Stimulated activated CD8-positive, alpha-beta memory T cell treated with anti-CD3 and anti-CD28 coated beads, Interleukin-7, amount 100 ng/mL, for 1 hour (primary cell): ENCODE measurements at places on chromosomes 5 and 9.

GRCh38 chr5:6593148-6594016, 39.5 kb downstream of the NSUN2 start:
- DNase-seq, result no peak

- DNase-seq, result no peak
Measured at GRCh38 chr5:135264451-135265440, 134.3 kb downstream of the MACROH2A1 start.

GRCh38 chr5:141701360-141702119, 19.5 kb upstream of the ARAP3 start:
- DNase-seq, result no peak

DNA sequence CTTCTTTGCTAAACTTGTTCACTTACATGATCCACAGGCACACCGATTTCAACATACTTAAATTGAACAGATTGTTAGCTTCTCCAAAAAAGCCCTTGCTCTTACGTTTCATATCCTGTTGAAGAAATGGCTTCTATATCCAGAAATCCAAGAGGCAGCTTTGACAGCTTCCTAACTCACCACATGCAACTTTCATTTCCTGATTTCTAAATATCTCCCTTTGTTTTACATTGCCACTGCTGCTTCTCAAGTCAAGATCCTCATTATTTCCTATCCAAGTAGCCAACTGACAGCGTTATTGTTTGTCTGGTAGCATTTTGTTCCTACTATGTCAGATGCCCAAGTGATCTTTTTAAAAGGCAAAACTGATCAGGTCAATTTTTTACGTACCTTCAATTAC, 913.2 kb upstream of the TYRP1 start:
- no peak for DNase-seq

- peak; percentile 41 for DNase-seq
Measured at GRCh38 chr5:1792842-1793266, 6.8 kb downstream of the MRPL36 start.

GRCh38 chr5:180830253-180831138, 27.9 kb upstream of the MGAT1 start:
- peak; percentile 41 for DNase-seq

DNA sequence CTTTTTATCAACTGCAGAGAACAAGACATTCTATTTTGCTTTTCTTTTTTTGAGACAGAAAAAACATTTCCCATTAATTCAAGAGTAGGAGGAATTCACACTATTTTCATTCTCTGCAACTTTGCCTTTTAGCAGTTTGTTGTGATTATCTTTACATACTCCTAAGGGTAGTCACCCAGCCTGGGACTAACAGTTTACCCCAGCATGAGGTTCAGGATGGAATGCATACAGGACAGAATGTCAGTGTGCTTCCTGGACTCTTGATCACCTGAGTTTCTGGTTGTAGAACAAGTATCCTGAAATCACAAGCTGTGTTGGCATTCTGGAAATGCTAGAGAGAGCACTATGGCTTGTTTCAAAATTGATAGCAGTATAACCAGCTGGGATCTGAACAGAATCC, 368.1 kb downstream of the KIF4B start:
- no peak for DNase-seq

GRCh38 chr5:10689391-10690081, 71.5 kb downstream of the DAP start:
- DNase-seq, result no peak

- no peak for DNase-seq
Measured at GRCh38 chr9:26983340-26983739, 22.1 kb downstream of the LRRC19 start.

DNA sequence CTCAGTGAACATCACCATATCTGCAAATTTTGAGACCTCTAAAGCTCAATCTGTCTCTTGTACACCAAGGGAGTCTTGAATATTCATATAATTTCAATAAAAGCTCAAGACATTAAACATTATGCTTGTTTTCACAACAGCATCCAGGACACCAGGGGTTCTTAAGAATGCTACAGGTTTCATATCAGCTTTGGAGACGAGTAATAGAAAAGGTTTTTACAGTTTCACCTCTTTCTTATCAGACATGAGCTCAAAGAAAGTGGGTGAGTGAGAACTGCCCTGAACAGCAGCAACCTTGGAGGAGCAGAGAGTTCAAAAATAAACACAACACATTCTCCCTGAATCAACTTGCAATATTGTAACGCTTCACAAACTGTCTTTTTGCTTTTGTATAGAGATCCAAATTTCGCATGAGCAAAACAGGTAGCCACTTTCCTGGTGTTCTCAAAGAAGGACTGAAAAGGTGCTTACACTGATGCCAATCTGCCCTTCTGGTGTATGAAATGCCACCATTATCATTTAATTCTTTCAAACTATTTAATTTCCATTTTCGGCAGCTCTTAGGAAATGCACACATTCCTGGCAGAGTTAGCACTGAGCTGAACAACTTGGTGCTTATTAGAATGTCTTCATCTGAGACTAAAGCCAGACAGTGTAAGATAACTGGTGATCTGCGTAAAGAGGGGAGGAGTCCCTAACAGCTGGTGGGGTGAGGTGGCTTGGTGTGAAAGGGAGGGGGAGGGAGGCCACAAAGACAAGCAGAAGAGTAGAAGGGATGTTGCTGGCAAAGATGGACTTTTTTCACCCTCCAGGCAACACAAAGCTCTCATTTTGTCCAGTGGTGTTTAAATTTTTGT, 535.3 kb downstream of the PDE4D start:
- DNase-seq, result no peak

DNA sequence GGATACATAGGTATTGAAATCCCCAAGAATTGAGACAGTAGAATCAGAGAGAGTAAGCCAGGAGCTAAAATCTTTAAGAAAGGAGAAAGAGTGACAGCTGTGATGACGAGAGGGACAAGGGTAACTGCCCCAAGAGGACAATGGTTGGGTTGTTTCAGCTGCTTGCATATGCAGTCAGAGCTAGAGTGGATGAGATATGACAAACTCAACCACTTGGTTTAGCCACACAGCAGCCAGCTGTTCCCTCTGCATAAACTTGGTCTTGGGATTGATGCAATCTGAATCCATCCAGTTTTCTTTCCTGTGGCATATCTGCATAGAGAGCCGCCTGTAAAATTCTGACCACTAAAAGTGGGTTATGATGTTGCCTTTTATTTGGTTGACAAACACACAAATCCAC, 100.7 kb downstream of the ZNF622 start:
- DNase-seq, result no peak

DNA sequence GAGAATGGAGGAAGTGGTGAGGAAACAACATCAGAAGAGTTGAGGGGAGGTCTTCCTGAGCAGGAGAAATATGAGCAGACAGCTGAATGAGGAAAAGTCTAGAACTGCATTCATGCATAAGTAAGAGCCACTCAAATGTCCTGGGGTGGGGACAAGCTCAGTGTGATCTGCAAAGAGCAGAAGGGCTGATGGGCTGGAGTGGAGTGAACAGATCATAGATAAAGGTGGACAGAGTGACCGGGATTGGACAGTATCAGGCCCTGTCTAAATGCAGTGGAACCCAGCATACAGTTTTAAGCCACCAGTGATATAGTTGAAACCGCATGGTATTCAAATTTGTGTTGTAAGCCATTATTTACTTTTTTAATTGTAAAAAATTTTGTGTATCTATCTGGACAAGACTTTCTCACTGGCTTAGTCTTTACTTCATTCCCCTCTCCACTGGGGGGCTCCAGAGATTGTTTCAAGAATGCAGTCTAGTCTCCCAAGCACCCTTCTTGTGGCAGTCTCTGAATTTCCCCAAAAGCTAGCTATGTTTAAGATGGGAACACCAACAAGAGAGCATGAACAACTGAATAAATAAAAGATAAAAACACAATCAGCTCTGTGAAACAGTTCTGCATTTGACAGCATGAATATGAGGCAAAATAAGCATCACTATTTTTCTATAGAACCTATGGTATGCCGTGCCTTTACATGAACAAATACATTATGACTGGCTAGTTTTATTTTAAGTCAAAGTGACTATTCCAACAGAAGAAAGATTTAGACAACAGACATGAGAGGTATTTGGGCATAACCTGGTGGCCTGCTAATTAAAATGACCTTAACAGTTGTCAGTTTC, 10.7 kb upstream of the STK32A start:
- DNase-seq, result no peak

GRCh38 chr5:158898185-158899177, 201.2 kb downstream of the EBF1 start:
- DNase-seq, result no peak

GRCh38 chr9:78316166-78316892, 19.4 kb downstream of the PSAT1 start:
- DNase-seq, result no peak

DNA sequence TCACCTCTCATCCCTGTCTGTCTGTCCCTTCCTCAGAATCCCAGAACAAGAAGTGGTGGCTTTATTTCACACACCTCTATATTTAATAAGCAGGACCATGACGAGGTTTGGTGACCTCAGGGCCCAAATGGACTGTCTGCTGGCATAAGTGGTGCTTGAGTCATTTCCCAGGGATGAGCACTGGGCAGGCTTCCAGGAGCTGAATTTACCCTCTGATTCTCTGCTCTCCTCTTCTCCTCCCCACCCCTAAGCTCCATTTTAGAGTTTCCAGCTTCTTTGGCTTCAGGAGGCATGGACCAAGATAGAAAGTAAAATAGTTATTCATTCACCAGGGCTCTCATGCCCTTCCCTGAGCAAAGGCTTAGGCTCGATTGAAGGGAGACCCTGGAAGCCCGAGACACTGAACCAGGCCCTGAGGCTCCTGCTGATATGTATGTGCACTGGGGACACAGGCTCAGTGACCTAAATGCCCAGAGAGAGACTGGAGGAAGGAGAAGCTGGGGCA, 69.1 kb downstream of the PPARGC1B start:
- no peak for DNase-seq
